GM04504 (cell line): ENCODE measurements at places on chromosomes 11 and 22.
A peak's percentile ranks its signal among the peaks of the same experiment; 100 is the strongest.

GRCh38 chr11:59550842-59551658, 39.7 kb downstream of the OR4D9 start:
- peak; percentile 74 for DNase-seq

- DNase-seq, result no peak
These were observed 453.6 kb downstream of the TMEM135 start for GRCh38 chr11:87491381-87491780.

- DNase-seq, result no peak
These were observed 42.1 kb downstream of the RASSF10 start for GRCh38 chr11:13051257-13051656.

DNA sequence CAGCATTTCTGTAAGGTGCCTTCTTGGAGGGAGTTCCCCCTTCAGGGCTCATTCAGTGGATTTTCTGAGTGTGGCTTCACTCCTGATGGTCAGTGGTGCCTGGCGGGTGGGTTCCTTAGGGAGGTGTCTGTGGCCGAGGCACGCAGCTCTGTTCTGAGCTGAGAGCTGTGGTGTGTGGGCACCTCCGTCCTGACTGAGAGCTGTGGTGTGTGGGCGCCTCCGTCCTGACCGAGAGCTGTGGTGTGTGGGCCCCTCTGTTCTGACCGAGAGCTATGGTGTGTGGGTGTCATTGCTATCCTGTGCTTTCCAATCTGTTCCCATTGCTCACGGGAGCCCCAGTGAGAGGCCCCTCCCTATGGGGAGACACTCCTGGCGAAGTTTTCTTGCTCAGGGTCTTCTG, 39.8 kb downstream of the MUC6 start:
- DNase-seq, result no peak

DNA sequence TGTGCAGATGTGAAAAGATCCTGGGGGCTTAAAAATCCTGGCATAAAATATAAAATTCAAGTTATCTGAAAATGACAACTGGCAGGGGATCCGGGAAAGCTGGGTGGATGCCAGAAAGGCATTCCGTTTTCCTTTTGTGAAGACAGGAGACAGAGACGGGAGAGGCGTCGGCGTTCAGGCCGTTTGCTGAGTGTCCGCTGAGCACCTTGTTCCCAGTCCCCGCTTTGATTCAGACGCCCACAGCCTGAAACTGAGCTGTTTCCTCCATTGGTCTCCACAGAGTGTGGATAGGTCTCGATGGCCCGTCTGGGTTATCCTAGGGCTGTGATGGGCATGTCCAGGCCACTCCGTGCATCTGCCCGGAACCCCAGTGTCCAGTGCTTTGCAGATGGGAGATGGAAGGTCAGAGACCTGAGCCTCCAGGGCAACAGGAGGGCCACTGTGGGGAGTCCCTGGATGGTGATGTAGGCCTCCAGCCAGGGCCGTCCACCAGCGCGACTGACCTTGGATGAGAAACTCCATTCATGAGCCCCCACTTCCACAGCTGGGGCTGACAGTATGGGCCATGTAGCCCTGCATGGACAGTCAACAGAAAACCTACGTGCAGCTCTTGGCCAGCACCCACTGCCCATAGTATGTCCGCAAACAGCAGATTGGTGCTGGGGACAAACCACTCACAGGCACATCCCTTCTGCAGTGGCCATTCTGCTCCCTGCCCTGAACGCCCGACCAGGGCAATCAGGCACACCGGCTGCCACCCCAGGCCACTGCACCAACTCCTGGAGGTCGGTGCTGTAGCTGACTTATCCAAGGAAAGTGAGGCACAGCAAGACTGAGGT, 11.6 kb downstream of the MRGPRF start:
- DNase-seq, result no peak

- no peak for DNase-seq
These were observed 159.1 kb downstream of the WNT11 start for GRCh38 chr11:76047231-76047630.

GRCh38 chr11:81857386-81857785, 876.3 kb downstream of the FAM181B start:
- no peak for DNase-seq

DNA sequence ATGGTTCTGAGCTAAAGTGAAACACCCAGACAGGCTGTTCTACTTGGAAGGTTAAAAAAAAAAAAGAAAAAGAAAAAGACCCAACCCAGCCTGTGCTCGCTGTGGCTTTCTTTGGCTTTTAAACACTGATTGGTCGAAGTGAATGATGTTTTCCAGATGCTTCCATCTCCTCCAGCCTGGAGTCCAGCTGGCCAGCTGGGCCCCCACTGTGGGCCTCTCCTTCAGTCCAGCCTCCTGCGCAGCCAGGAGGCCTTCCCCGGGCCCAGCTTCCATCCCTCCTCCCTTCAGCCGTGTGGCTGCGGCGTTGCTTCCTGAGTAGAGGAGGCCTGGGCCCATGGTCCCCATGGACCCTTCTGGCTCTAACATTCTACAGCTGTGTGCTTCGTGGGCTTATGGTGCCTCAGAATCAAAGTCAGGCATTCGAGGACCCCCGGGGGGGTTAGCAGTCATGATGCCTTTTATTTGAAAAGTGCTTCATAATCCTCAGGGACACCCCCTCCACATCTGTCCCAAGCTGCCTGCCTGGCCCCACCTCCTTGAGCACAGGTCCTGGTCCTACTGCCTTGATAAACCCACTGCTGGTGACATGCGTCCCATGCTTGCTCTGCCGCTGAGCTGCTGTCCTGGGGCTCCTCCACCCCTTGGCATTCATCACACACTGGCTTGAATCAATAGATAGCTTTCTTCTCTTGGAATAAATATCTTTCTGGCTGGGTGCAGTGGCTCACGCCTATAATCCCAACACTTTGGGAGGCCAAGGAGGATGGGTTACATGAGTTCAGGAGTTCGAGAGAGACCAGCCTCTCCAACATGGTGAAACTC, 42.2 kb upstream of the FBLN1 start:
- peak; percentile 76 for DNase-seq

GRCh38 chr22:22855617-22856308, 31.9 kb upstream of the IGLL5 start:
- no peak for DNase-seq

DNA sequence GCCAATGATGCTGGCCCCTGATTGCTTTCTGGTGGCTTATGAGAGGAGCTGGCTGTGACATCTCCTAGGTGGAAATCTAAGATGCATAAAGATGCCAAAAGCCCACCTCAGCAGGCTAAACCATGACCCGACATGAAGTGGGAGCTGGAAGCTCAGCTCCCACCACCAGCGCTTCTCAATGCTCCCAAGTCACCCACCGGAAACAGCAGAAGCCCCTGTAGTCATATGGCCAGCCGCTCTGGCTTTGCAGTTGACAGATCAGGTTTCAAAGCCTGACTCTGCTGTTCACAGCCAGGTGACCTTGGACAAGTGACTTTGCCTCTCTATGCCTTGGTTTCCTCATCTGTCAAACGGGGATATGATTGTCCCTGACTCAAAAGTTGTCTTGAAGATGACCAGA, 29.1 kb upstream of the ANO1 start:
- DNase-seq, result no peak

DNA sequence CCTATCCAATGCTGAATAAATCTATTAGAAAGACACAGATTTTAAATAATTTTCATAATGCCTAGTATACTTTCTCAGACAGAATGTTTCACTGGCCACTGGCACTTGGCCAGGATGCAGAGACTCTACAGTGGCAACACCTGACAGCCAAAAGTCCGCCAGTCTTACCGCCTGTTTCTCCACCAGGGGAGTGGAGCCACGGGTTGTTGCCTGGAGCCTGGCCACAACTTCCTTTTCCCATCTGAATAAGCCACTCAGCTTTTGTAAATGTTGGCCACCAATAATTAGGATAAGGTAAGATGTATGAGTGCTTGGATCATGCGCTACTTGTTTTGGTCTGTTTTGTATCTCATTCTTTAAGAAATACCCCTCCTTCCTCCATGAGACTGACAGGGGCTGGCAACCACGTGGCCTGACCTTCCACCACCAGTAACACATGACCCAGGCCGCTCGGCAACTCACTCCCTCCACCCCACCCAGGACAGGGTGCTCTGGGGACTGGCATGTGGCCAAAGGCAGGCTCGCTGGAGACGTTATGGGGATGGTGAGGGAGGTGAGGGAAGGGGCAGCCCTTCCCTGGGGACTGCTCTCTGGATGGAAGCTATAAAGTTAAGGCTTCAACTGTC, 93.0 kb upstream of the BID start:
- DNase-seq, result no peak

DNA sequence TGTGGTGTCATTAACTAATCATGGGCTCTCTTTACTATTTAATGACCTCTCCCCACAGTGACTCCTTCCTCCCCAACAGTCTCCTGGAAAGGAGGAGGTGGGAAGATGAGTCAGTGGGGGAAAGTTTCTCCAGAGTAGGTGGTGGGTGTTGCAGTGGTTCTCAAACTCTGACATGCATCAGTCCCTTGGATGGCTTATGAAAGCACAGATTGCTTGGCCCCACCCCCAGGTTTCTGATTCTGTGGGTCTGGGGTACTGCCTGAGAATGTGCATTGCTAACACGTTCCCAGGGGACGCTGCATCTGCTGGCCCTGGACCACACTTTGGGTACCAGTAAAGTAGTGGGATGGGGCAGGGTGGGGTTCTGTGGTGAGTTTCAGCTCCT, 9.8 kb downstream of the CD82 start:
- DNase-seq, result no peak

- DNase-seq, result no peak
These were observed 36.9 kb upstream of the SYT13 start for GRCh38 chr11:45322891-45323600.

DNA sequence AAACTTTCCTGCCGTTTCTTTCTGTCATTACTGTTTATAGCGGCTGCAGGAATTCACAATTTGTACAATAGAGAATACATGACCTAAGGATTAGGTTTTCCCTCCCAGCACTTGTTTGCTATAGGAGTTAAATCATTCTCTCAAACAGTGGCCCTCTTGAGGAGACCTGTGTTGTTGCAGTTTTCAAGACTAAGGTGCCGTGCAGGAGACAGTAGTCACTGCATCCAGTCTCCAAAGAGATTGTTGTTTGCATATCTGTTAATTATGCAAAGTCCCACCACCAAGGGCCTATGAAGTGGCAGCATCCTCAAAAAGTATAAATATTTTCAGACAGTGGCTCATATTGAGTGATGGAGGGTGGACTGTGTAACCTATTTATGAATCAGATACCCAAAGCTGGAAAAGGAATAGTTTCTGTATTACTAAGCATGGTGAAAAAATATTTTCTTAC, 2.3 kb downstream of the PRSS23 start:
- DNase-seq, result no peak

- DNase-seq, result no peak
These were observed 37.2 kb downstream of the PARVA start for GRCh38 chr11:12414611-12415010.

DNA sequence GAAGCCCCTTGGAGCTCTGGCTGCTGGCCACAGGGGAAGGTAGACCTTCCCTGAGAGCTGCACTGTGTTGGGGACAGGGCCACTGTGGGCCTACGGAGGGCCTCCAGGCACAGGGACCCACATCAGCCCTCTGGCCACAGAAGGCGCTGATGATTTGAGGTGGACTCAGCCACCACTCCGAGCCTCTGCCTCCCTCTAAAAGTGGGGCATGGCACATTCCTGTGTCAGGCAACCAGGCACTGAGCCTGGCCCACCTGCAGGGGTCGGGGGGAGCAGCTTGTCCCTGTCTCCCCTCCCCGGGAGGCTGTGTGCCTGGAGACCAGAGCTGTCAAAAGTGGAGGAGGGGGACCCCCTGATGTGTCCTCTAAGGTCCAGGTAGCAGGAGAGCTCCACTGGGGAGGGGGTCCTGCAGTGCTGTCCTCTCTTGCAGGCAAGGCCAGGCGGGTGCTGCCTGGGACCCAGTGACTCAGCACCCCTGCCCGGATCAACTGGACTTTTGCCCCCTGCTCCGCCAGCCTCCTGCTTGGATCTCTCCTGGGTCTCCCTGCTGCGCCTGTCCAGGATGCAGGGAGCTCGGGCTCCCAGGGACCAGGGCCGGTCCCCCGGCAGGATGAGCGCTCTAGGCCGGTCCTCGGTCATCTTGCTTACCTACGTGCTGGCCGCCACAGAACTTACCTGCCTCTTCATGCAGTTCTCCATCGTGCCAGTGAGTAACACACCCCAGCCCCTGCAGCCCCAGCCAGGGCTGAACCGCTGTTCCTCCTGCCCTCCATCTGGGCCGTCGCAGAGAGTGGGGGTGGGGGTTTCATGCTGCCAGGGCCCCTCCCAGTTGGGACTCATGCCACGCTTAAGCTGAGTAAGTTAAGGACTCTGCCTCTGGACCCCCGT, 17.5 kb upstream of the CDKN1C start:
- no peak for DNase-seq

GRCh38 chr11:95241681-95242081, 10.7 kb upstream of the SESN3 start:
- no peak for DNase-seq

- DNase-seq, result no peak
These were observed 319.3 kb downstream of the DCDC1 start for GRCh38 chr11:31050061-31050765.

- DNase-seq, result no peak
These were observed 55.2 kb downstream of the NECTIN1 start for GRCh38 chr11:119673759-119674336.

- peak; percentile 25 for DNase-seq
These were observed 39.1 kb upstream of the GLYAT start for GRCh38 chr11:58770627-58771457.

DNA sequence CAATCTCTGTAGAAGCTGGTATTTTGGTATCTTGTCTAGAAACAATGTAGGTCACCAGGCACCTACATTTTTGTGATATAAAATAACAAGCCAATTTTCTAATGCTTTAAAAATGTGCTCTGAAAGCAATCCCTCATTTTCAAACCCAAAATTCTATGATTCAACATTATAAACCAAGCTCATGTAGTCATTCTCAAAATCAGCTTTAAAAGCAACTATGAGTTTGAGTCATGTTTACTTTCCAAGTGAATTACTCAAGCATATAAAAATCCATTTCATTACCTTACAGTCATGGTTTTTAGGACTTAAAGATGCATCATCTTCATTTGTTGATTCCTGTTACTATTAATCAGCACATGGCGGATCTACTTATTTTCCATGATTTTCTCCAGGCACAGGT, 216.4 kb downstream of the GRM5 start:
- DNase-seq, result peak; percentile 38

DNA sequence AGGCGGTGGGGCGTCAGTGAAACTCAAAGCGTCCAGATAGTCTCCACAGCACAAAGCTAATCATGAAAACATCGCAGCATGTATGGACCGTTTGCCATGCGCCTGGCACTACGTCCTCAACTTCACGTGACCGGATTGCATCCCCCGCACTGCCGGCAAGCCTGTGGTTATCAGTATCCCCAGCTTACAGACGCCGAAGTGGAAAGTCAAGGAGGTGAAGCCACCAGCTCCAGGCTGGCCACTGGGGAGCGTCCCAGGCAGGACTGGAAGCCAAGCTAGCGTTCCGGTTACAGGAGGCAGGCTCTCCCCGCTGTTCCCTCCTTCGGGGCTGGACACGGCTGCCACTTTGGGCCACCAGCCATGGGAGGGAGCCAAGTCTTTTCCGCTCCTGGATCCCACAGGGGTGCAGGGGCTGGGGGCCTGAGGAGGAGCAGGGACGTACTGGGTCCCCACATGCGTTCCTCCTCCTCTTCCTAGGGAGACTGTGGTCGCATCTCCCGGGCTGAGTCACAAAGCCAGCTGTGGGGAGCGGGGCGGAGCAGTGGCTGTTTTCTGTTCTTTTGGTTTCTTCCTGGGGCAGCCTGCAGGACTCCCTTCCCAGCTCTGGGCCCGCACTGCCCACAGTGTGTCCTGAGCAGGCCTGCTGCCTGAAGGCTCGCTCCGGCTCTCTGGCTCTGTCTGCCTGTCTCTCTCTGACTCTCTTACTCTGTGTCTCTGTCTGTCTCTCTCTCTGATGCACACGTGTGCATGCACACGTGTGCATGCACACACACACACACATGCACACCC, 4.3 kb upstream of the OSBPL5 start:
- peak; percentile 51 for DNase-seq
